ENCODE measurements at places on chromosomes 7 and 10.
A peak's percentile ranks its signal among the peaks of the same experiment; 100 is the strongest.

DNA sequence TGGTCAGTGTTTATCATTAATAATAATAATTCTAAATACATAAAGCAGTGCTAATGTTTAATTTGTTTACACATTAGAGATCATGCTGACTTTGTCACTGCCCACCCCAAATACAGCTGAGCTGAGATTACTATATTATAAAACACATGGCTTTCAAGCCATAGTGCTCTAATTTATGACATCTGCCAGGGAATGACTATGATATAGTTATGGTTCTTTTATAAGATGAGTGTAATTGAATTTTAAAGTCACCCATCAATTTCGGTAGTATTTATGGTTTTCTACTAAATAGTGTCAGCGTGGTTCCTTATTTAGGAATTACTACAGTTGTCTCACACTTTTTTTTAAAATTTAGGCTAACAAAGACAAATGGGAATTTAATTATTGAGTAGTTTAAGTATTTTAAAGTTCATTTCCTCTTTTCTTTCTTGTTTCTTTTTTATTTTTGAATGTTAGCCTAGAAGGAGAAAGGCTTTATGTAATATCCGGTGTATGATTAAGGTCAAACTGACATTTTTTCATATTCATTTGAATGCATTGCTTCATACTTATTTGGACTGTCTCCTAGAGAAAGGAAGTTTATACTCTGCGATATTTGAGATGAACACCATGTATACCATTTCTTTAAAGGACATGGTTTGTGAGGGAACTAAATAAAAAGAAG lies 3.9 kb downstream of the CDK14 start:
- no peak for DNase-seq

- DNase-seq: no peak
These were observed 18.8 kb downstream of the KLF6 start for GRCh38 chr10:3766046-3766756.

GRCh38 chr10:97550336-97551149 lies 22.0 kb upstream of the ANKRD2 start:
- no peak for DNase-seq

GRCh38 chr10:79178614-79179163 lies 109.9 kb downstream of the ZMIZ1 start:
- DNase-seq: no peak

DNA sequence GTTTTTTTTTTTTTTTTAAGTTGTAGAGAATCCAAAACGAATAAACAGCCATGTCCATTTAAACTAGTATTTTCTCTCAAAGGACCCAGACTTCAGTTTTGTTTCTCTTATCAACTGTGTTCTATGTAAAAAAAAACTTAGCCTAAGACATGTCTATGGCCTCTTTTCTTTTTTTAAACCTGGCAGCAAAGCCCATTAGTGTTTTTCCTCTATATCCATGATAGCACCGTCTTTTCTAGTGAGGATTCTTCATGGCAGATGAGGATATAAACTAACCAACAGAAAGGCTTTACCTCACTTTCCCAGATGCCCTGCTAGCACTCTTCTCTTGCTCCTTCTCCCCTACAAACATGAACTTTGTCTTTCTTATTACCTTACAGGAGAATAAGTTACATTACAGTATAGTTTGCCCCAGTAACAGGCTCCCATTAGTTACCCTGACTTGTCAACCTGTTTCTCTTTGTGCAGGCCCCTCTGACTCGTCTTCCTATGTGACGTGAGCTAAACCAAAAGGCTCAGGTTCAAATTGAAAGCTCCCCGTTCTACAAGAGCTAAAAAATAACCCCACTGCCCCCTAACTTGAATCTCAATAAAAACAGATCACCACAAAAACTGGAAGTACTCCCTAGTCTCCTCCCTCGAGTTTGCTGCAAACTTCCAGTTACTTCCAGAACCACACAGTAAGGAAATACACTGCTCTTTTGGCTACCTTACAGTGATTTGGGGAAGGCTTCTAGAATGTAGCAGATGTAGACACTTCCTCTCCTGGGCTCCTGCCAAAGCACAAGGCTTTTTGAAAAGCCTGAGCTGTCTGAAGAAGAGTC lies 20.1 kb downstream of the P4HA1 start:
- no peak for DNase-seq

DNA sequence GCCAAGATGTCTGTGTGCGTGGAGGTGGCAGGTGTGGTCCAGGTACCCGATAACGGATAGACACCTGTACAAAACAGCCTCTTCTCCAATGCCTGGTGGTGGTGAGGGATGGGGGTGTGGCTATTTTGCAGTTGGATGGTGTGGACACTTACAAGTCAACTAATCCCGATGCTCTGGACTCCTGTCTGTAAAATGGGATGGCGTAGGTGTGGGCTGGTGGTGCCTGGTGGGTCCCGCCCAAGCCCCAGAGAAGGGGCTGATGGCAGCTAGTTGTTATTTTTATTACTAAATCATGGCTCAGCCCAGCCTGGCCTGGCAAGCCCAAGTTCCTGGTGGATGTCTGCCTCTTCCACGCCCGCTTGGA lies 22.3 kb downstream of the GTF2IRD1 start:
- no peak for DNase-seq

- no peak for DNase-seq
These were observed 343.1 kb upstream of the KCND2 start for GRCh38 chr7:119929891-119930290.

GRCh38 chr7:151838861-151839381 lies 38.0 kb downstream of the PRKAG2 start:
- DNase-seq: peak; percentile 10

DNA sequence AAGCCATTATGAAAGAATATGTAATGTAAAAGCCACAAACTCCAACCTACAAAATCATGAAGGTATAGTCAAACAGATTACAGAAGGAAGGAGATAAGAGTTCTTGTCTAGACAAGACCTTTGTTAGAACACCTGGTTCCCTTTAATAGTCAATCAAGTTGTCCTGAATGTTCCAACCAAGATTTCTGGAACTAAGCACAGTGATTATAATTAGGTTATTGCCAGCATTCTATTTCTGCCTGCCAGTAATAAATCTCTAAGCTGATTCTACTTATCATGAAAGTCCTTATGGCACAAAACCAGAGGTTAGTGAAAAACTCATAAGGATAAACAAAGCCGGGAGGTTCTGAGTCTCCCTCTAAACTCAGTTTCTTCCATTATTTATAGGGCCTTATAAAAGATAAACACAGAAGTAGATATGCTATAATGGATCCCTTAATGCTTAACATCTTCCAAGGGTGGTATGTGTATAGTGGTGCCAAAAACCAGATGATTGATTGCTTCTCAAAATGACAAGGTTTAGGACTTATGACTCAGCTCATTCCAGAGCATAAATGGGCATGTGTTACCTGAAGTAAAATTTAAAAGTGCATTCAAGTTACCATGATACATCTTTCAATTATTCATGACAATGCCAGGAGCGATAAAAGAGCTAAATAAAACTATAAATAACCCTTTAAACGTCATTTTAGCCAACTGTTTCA lies 237.2 kb downstream of the CSTF2T start:
- no peak for DNase-seq

- no peak for DNase-seq
These were observed 229.0 kb downstream of the STK31 start for GRCh38 chr7:23938937-23939552.

DNA sequence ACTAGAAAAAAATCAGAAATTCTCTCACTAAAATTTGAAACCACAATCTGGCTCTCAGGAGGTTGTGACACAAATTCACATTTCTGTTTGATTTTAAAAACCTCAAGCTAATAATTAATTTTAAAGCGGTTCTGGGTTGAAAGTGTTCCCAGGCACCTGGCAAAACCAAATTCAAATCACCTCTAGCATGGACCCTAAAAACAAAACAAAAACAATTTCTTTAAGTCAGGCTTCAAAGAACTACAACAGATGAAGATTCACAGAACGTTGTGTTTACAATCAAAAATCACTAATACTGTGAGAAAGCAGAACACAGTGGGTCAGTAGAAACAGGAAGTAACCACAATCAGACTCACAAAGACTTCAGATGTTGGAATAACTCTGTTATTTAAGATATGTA lies 7.2 kb upstream of the RELN start:
- no peak for DNase-seq

DNA sequence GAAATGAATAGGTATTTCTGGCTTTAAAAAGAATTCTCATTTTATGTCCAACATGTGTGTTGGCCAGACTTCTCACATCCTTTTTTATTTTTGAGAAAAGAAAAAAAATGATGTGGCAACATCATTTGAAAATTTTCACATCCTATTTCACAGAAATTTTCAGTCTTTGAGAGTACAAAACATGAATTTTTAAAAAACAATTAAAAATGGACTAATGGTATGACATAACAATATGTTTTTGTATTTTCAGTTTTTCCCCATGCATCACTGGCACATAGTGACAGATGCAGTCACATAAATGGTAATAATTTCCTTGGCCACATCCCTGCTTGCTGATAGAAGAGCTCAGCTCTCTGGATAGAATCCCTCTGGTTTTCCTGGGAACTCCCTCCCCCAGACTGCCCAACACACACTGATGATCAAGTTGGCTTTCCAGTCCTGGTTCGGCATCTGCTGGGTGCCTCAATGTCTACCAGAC lies 188.5 kb upstream of the AGR3 start:
- no peak for DNase-seq

GRCh38 chr10:613271-614138 lies 76.0 kb downstream of the DIP2C start:
- no peak for DNase-seq

GRCh38 chr10:74771054-74771453 lies 55.3 kb upstream of the KAT6B start:
- no peak for DNase-seq

DNA sequence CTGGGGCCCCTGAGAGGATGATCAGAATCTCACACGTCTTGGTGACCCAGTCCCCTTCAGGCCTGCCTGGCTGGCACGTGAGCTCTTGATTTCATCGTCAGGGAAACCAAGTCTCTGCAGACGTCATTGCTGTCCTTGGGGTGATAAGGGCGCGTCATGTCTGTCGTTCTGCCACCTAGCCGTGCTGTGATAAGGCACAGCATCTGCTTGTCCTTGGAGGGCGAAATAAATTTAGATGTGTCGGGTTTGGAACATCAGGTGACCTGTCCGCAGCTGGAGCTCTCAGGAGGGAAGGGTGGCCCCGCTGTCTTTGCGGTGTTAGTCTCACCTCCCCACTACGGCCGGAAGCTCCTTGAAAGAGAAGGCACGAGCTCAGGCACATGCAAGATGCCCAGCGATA lies 129.2 kb downstream of the GRK5 start:
- DNase-seq: no peak

DNA sequence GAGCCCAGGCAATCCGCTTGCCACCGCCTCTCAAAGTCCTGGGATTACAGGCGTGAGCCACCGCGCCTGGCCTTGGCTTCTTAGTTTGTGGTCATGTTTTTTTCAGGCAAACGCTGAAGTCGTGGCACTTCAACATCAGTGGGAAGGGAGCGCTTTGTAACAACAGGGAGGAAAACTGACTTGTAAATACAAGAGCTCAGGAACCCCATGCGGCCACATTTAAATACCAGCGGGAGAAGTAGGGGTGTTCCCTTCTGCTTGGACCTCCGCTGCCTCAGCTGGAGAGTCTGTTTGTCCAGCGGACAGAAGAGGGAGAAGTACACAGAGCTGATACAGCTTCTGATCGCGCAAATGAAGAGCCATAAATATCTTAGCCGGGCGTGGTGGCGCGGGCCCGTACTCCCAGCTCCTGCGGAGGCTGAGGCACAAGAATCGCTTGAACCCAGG lies 108.7 kb upstream of the KMT2C start:
- no peak for DNase-seq

- no peak for DNase-seq
These were observed 5.9 kb upstream of the PTF1A start for GRCh38 chr10:23186178-23186577.

DNA sequence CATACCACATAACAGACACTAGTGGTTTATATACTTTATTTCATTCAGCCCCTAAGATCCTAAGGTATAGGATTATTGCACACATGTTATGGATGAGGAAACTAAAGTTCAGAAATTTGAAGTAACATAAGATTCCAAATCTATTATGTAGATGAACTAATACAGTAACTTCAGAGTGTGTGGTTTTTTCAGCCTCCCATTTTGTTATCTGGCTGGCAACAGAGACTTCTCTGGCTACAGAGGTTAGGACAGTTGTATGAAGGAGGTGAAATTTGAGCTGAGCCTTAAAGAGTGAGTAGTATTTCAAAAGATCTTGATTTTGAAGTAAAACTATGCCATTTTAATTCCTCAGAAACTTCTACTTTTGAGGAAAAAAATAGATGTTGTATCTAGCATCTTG lies 125.4 kb downstream of the MAPK8 start:
- no peak for DNase-seq

GRCh38 chr7:139913021-139913844 lies 84.2 kb downstream of the TBXAS1 start:
- DNase-seq: no peak

All from T-helper 9 cell (primary cell).